Endothelial cell of umbilical vein (primary cell): ENCODE measurements at places on chromosomes 3 and 15.

GRCh38 chr15:94804613-94805012 lies 573.3 kb downstream of the MCTP2 start:
- no peak overlapping the region for H3K4me3 ChIP-seq
- H3K36me3 ChIP-seq: no peaks in the 10 kb centered on the region
- no peak for DNase-seq
- H3K27me3 ChIP-seq: no peaks in the 10 kb centered on the region
- H3K4me1 ChIP-seq: no peaks in the 10 kb centered on the region

DNA sequence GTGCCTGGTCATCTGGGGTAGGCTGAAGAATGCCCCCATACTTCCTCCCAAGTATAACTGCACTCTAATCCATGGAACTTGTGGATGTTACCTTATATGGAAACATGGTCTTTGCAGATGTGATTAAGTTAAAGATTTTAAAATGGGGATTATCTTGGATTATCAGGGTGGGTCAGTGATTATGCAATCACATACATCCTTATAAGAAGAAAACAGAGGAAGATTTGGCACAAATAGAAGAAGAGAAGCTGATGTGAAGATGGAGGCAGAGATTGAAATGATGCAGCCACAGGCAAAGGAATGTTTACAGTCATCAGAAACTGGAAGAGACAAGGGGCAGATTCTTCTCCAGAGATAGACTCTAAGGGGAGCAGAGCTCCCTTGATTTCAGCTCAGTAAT lies 1.8 kb upstream of the MRPS22 start:
- H3K4me3 ChIP-seq: no peak overlapping the region
- H3K36me3 ChIP-seq: peaks cover 2% of the 10 kb centered on the region
- no peak for DNase-seq
- peaks cover 7% of the 10 kb centered on the region for H3K4me1 ChIP-seq

GRCh38 chr3:129389572-129389937 lies 38.9 kb downstream of the EFCAB12 start:
- peaks cover 43% of the 10 kb centered on the region for H3K4me1 ChIP-seq
- peaks cover 10% of the 10 kb centered on the region for H3K36me3 ChIP-seq
- DNase-seq: peak; percentile 76
- H3K27ac ChIP-seq: peak overlapping the region; percentile 88

DNA sequence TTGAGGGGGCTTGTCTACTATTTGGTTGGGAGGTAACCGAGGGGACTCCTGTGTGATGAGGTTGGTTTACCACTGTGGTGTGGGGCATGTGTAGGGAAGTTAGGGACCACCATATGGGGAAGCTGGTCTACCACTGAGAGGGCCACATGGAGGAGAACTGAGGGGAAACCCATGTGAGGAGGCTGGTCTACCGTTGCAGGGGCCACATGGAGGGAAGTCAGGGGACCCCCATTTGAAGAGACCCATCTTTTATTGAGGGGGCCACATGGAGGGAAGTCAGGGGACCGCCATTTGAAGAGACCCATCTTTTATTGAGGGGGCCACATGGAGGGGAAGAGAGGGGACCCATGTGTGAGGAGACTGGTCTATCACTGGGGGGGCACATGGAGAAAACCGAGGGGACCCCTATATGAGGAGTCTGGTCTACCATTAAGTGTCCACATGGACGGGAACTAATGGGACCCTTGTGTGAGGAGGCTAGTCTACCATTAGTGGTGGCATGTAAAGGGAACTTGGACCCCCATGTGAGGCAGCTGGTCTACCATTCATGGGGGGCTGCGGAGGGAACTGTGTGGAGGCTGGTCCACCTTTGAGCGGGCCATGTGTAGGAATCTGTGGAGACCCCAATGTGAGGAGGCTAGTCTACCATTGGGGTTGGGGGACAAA lies 165.5 kb downstream of the FBLN2 start:
- no peaks in the 10 kb centered on the region for H3K36me3 ChIP-seq
- DNase-seq: no peak
- H3K27ac ChIP-seq: no peak overlapping the region
- no peaks in the 10 kb centered on the region for H3K27me3 ChIP-seq
- H3K4me1 ChIP-seq: no peaks in the 10 kb centered on the region
